ENCODE measurements at places on chromosomes 7 and 10. TPM values are rescaled to one million over a fixed set of nuclear protein-coding genes. Genes with fewer than 3 reads are reported as not detected.

AOAH gene
- total RNA-seq = 0.11 TPM

BLOC1S2 gene
- 93.5 TPM for total RNA-seq

ACTR3C gene
- 0.02 TPM for total RNA-seq

FASTK gene
- 69.5 TPM for total RNA-seq

CADPS2 gene
- 0.03 TPM for total RNA-seq

NRCAM gene
- total RNA-seq = 135 TPM

All from A549 treated with dexamethasone at 1 μM for 4 hours (cell line).